ENCODE measurements at places on chromosomes 12 and 14. TPM values are rescaled to one million over a fixed set of nuclear protein-coding genes. Genes with fewer than 3 reads are reported as not detected.

SMAGP gene
- total RNA-seq: 93.2 TPM

- peak; percentile 79 for DNase-seq
Measured at GRCh38 chr12:53078425-53079225, 565 bp downstream of the SPRYD3 start.

DNA sequence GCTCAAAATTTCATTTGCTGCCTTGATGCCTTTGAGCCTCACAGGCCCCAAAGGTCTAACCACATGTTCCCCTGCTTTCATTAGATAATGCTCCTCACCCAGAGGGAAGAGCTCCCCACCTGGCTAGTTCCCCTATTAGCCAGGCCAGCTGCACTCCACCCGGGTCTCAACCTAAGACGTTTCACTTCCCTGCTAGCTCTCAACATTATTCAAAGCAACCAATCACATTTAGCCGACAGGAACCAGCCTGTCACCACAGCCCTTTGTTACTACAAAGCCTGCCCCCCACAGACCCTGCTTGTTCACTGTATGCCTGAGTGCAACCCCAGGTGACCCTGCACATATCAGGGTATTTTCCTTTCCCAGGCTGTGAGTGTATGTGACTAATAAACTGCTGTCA is 78.6 kb downstream of the SLC15A5 start:
- no peak for DNase-seq

- DNase-seq: no peak
Measured at GRCh38 chr12:115945491-115945885, 332.0 kb downstream of the MED13L start.

- no peak for DNase-seq
Measured at GRCh38 chr12:49505672-49506071, 33.2 kb upstream of the KCNH3 start.

DNA sequence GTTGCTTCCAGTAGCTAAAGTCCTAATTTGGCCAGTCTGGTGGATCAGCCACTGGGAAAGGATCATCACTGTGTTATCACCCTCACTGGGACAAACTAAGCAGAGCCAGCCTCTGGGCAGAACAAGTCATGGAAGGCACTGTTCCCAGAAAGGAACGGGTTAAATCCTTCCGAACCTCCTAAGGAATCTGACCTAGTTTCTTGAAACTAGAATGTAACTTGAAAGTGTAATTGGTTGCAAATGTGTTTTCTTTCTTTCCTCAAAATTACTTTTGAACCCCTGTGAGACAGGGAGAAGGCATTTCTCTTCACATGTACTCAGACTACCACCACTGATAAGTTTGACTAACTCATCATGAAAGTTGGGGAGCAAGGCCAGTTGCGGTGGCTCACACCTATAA is 18.7 kb upstream of the KICS2 start:
- DNase-seq: no peak
